ENCODE measurements at places on chromosomes 2 and 18.

GRCh38 chr2:233049194-233049761, 10.9 kb upstream of the INPP5D start:
- no peak for DNase-seq

DNA sequence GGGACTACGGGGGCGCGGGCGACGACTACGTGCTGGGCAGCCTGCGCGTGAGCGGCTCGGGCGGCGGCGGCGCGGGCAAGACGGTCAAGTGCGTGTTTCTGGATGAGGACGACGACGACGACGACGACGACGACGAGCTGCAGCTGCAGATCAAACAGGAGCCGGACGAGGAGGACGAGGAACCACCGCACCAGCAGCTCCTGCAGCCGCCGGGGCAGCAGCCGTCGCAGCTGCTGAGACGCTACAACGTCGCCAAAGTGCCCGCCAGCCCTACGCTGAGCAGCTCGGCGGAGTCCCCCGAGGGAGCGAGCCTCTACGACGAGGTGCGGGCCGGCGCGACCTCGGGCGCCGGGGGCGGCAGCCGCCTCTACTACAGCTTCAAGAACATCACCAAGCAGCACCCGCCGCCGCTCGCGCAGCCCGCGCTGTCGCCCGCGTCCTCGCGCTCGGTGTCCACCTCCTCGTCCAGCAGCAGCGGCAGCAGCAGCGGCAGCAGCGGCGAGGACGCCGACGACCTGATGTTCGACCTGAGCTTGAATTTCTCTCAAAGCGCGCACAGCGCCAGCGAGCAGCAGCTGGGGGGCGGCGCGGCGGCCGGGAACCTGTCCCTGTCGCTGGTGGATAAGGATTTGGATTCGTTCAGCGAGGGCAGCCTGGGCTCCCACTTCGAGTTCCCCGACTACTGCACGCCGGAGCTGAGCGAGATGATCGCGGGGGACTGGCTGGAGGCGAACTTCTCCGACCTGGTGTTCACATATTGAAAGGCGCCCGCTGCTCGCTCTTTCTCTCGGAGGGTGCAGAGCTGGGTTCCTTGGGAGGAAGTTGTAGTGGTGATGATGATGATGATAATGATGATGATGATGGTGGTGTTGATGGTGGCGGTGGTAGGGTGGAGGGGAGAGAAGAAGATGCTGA, 1.4 kb downstream of the SOX11 start:
- DNase-seq: no peak

GRCh38 chr2:233369897-233370685, 15.8 kb downstream of the DGKD start:
- DNase-seq: no peak

DNA sequence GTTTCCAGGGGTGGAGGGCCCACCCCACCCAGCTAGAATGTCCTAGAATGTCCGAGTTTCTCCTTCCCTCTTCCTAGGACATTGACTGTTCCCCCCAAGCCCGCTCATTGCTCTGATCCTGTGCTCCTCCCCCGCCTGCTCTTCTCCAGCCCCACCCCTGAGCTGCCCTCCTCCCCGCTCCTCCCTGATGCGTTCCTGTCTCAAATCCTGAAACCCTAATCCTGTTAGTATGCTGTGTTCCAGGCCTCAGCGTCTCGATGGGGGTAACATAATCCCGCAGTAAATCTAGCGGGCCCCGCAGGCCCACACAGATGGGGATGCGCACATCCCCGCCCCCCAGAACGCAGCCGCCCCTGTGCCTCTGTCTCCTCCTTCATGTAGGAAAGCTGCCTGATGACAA, 51.3 kb downstream of the NRP2 start:
- DNase-seq: no peak

DNA sequence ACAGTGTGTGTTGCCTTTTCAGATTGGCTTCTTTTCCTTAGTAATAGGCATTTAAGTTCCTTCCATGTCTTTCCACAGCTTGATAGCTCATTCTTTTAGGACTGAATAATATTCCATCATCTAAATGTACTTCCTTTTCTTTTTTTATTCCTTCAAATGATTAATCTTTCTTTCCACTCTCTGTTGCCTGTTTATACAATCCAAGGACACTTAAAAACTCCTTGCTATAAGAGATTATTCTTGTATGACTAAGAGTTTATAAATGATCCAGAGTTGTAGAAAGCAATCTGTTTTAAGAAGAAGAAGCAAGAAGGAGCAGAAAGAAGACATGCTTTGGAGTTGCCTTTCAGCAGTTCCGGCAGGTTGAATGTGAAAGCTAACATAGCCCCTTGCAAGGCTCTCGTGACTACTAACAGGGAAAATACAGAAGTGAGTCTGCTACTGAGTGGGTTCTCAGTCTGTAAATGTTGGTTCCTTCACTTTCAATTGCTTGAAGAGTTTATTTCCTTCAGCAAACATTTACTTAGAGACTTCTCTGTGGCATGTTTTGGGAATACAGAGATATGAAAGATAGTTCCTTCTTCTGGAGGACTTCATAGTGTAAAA, 123.0 kb downstream of the PMAIP1 start:
- DNase-seq: no peak

DNA sequence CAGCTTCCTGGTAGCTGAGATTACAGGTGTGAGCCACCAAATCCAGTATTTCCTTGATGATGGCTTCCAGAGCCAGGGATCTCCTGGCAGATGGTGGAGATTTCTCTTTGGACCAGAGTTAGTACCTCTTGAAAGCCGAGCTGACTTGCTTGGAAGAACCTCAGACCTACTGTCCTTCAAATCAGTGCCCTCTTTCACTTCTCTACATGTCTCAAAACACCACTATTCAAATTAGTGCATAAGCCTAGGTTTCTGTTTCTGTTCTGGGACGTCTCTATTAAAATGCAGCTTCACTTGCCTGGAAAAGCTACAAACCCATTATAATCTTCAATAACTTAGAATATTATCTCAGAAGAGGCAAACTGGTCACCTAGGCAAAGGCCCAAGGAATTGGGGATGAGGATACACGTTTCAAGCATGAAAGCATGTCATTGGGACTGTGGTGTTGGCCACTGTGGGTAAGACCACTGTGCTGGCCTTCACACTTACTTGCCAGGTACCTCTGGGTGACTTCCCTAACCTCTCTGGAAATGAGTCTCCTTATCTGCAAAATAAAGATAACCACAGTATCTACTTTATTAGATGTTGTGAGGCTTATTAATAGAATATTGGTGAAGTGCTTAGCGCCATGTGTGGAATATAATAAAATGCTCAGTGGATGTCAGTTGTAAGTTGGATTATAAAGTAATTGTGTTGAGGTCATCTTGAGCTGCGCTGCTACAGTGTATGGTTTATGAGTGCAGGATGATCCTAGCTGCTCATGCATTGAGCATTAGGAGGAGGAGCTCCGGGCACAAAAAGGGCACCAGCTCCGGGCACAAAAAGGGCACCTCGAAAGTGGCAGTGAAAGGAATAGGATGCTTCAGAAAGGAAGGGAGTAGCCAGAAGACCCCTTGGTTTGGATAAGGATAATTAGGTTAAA, 84.5 kb downstream of the DOCK10 start:
- no peak for DNase-seq

DNA sequence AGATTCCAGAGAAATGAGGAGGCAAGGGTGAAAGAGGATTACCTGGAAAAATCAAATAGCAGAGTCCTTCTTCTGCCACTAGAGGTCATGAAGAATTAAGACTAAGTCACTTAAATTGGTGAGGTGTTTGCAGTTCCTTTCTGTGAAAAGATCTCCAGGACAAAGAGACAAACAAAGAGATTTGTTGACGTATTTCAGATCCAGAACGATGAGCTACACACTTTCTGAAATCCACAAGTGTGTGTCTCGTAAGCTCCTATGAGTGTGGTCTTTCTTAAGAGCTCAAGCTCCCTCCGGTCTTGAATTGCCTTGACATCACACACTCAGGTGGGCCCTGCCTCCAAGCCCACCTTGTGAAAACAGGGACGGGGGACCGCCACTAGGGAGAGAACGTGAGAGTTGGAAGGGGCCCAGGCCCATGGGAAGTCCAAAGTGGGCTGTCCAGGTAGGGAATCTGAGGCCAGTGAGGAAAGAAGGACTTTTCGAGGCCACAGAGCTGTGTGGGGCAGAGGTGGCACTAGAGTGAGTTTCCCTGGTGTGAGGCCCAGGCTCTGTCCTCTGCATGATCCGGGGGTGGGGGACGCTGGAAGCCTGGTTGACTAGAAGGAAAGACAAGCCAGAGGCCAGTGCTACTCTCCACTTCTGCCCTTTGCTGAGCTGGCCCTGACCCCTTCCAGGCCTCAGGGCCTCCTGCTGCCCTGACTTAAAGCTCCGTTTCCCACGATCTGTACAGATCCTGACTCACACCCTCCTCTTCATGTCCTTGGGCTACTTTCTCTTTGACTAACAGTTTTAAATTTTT, 168.1 kb upstream of the NCK2 start:
- no peak for DNase-seq

DNA sequence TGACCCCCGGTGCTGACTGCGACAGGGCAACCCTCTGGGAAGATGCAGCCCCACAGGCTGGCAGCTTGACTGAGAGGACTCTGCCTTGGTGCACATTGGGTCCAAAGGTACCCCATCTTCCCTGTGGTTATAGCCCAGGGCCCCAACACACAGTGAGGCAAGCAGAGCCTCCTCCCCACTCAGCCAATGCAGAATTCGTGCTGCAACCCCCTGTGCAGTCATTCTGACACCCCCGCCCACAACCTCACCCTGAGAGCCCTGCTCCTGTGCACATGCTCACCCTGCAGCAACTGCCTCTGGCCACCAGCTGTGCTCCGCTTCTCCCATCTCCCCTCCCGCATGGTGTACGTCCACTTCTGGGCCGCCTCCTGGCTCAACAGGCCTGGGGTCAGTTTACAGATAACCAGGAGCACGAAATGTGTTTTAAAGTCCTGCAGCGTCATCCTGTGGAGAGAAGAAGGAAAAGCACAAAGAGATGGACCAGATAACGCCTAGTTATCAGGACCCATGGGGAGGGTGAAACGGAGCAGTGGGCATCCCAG, 24.4 kb downstream of the CAPN14 start:
- no peak for DNase-seq

- DNase-seq: no peak
These were observed 208.1 kb upstream of the REG3G start for GRCh38 chr2:78817430-78817829.

GRCh38 chr18:3511980-3512379, 62.0 kb downstream of the TGIF1 start:
- DNase-seq: peak; percentile 7

GRCh38 chr2:240991378-240992263, 6.8 kb upstream of the SNED1 start:
- DNase-seq: no peak
